ENCODE measurements at places on chromosomes 7 and 10. TPM values are rescaled to one million over a fixed set of nuclear protein-coding genes. Genes with fewer than 3 reads are reported as not detected.

Gene CTTNBP2
- total RNA-seq: not detected

Gene HABP2
- total RNA-seq: not detected

Gene CNNM1
- total RNA-seq: 0.81 TPM

Gene CCDC172
- total RNA-seq: not detected

Gene NDUFB8
- 251 TPM for total RNA-seq

Gene FANK1
- total RNA-seq: 4.8 TPM

Gene GRID2IP
- not detected for total RNA-seq

Gene OR2F1
- not detected for total RNA-seq

Gene BHLHA15
- total RNA-seq: not detected

Gene KLF14
- not detected for total RNA-seq
